ENCODE measurements at places on chromosomes 1 and 21.

DNA sequence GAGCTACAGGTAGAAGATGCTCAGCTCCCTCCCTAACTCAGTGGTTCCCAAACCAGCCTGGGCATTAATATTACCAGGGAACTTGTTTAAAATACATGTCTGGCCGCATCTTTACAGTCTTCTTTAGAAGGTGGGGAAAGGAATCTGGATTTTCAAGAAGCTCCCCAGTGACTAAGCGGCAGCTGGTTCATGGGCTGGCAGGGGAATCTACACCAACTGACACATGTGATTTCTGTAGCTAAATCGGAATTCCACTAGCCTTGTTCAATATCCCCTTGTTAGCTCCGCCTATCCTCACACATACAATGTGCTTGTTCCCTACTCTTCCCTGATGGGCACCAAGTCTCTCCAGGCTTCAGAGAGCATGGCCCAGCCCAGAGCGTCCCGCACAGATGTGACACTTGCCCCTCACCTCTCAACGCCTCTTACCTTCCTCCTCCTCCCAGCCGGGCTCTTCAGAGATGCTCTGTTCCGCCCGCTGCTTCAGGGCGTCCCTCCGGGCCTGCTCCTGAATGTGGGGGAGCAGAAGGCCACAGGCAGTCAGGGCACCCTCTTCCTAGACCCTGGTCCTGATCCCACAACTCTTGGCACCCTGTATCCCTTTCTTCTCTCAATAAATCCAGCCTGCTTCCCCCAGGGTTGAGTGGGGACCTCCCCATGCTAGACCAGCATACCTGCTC is 15.3 kb downstream of the TSSK3 start:
- no peak for DNase-seq

GRCh38 chr1:108054396-108054795 is 89.4 kb upstream of the VAV3 start:
- DNase-seq, result no peak

DNA sequence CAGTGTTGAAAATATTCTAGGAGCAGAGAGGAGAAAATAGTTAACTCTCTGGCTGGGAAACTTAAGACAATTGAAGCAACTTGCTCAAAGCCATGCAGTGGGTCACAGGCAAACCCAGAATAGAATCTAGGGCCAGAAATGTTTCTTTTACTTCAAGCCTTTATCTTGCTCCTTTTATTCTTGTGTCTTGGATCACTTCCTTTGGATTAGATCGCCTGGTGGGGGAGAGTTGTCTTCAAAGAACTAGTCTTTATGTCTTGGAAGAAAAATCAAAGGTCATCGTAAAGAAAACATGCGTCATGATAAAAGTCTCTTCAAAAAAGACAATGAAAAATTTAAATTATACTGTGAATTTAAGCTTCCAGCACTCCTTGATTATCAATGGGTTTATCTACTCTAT is 493.6 kb upstream of the USP24 start:
- no peak for DNase-seq

- no peak for DNase-seq
These were observed 289.2 kb downstream of the GRIK1 start for GRCh38 chr21:29650523-29651022.

GRCh38 chr1:113692824-113693431 is 66.4 kb downstream of the PHTF1 start:
- DNase-seq, result no peak

- no peak for DNase-seq
These were observed 97.4 kb upstream of the IPO9 start for GRCh38 chr1:201731592-201731991.

DNA sequence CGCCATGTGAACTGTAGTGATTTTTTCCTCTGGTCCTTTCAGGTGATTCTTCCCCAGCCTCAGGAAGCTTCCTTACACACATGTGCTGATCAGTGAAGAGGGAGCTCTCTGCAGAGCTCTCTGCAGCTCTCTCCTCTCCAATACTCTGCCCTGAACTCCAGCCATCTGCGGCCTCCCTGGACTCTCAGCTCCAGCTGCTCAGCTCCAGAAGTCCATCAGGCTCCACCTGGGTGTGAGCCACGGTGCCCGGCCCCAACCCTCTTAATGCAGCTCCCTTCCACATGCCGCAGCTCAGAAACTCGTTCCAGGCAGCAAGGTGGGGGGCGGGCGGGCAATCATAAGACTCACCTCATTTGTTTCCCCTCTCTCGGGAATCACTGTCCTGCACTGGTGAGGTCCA is 30.9 kb upstream of the RPL11 start:
- no peak for DNase-seq

GRCh38 chr21:14453339-14454015 is 70.5 kb upstream of the HSPA13 start:
- DNase-seq, result no peak

DNA sequence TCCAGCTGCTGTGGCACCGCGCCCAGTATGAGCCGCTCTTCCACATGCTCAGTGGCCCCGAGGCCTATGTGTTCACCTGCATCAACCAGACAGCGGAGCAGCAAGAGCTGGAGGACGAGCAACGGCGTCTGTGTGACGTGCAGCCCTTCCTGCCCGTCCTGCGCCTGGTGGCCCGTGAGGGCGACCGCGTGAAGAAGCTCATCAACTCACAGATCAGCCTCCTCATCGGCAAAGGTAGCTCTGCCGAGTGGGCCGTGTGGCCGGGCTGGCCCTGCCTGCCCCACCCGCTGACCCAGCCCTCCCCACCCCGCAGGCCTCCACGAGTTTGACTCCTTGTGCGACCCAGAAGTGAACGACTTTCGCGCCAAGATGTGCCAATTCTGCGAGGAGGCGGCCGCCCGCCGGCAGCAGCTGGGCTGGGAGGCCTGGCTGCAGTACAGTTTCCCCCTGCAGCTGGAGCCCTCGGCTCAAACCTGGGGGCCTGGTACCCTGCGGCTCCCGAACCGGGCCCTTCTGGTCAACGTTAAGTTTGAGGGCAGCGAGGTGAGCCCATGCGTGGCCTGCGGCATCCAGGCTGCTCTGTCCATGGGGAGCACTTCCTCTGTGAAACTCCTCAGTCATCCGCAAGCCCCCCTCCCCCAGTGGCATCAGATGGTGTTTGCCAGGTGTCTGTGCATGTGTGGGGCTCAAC is 64.2 kb downstream of the PIK3CD start:
- no peak for DNase-seq

DNA sequence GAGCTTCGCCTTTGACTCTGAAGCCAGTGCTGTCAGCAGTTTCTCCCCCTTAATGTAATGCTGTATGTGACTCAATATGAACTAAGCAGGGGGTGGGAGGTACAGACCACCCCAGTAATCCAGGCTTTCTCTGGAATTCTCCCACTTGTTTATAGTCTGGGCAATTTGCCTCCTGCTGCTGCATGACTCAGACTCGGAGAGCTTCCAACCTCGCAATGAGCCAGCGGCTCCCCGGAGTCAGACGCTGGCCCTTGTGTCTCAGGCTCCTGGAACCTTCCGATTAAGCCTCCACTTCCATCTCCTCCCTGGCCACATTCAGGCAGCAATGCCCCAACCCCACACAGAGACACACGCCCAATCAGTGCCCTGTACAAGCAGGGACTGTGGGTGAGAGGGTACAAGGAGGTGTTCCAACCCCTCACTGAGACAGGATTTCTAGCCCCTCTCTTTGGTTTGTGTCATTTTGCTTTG is 471.7 kb upstream of the VAMP3 start:
- DNase-seq, result no peak
